Mucosa of gallbladder (tissue), 1 donor: ENCODE measurements at places on chromosomes 11 and 22.
A peak's percentile ranks its signal among the peaks of the same experiment; 100 is the strongest.

DNA sequence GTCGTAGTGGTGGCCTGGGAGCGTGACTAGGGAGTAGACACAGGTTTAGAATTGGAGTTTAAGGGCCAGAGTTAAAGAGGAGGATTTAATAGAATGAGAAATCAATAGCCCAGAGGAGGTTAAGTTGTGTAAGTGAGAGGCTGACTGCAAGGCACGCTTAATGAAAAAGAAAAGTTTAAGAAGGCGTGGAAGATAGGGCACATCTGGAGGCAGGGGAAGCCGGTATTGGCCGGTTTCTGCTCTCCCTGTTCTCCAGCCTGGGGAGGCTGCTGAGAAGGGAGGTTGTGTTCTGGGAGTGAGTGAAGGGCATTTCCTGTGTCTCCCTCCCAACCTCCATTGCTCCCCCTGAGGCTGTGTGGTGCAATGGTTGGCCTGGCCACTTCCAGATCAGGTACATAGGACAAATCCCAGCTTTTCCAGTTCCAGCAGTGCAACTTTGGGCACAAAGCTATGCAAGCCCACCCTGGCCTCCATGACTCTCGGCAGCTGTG lies 6.3 kb downstream of the GRIK4 start:
- no peak for DNase-seq

DNA sequence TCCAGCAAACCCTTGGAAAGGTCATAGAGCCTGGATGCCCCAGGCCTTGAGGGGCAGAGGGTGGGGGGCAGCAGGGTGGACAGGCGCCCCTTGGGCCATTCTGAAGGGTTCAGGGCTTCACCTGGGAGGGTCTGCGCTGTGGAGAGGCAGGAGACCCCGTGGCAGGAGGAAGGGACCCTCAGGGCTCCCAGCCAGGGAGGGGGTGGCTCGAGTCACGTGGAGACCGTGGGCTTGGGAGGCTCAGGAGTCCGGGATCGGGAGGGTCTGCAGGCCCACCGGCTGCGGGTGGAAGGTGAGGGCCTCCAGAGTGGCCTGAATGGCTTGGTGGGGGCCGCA lies 48.5 kb upstream of the A4GALT start:
- no peak for DNase-seq

DNA sequence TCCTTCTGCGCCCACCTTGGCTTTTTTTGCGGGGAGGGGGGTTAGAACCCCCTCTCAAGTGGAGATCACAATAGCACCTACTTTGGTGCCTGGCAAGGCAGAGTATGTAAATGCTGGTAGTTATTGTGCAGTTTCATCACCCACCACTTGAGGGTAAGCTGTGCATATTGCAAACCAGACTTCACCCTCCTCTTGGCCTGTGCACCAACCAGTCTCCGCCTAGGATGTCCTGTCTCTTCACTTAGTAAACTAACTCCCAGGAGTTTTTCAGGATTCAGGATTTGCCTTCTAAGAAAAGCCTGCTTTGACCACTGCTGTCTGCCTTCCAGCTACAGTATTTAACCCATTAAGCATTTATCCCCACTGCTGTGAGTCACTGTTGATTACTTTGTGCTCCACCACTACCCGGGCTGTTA lies 2.0 kb upstream of the UBXN1 start:
- peak; percentile 62 for DNase-seq

DNA sequence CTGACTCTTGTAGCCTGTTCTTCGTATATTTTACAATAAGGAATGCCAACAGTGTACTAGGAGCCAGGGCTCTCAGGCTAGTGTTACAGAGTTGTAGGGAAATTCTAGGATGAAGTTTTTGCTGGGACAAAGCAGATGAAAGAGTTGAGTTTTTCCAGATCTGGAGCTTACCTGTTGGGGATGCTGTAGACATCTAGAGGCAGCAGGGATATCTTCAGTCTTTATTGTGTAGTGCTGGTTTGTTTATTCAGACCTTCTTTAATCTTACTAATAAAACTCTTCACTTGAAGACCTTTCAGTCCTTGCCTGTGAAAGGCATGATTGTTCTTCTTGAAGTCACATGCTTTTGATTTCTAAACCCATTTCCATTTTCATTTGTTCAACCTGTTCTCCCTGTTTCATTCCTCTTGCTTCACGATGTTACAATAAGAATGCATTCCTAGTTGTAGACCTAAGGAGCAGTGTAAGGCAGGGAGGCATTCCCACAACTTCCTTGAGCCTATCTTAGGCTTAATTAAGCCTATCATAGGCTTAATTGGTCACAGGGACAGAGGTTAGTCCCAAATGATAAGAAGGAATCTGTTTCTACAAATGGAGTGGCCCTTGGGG lies 7.9 kb upstream of the SLC37A2 start:
- no peak for DNase-seq

GRCh38 chr11:48078689-48079088 lies 98.3 kb downstream of the PTPRJ start:
- no peak for DNase-seq

DNA sequence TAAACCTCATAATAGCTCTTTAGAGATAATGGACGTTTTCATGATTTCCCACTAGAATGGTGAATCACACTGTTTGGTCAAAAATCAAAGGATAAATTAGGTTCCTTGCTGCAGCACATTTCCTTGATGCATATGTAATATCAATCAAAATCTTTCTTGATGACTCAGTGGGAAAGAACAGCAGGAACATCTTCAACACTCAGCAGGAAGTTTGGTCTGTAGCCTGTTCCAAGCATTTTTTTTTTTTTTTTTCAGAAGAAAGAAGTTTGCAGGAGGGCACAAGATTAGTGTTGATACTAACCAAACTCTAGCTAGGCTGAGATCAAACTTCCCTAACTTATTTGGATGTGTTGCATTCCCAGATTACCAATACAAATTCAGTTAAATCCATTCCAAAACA lies 1529.8 kb downstream of the FAM181B start:
- DNase-seq: no peak

DNA sequence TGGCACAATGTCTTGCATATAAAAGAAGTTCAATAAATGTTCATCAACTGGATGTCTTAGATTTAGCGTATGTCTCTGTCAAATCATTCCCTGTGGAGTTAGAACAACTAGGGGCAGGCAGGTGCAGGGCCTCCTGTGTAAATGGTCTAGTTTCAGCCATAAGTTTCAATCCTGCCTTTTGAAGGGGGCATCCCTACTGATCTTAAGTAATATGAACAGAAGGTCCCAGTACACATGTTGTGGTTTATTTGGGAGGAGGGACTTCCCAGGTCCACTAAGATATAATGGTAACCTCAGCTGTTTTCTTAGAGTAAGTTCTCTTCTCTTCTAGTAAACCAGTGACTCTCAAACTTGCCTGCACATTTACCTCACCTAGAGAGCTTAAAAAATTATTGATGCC lies 19.8 kb downstream of the TTC12 start:
- no peak for DNase-seq

DNA sequence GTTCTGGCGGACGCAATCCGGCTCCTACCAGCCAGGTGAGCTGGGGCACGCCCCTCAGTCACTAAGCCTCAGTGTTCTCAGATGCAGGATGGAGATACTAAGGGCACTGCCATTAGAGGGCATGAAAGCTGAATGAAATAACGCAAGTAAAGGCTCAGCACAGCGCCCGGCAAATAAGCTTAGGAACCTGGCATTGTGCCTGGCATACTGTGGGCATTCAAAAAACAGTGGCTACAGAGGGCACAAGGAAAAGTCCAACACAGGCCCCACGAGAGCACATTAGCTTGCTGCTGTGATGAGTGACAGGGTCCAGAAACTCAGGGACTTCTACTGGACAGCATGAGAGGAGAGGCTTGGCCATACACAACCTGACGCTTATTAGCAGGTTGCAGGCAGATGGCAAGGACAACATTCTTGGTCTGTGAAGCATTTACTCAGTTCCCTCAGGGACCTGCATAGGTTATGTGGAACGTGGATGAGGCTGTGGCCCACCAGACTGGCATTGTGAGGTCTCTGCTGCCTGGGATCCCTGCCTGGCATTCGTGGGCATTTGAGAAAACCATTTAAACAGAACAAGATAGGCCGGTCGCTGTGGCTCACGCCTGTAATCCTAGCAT lies 12.2 kb downstream of the TXN2 start:
- peak; percentile 41 for DNase-seq

- DNase-seq: no peak
These were observed 46.7 kb downstream of the CD44 start for GRCh38 chr11:35185696-35186095.

DNA sequence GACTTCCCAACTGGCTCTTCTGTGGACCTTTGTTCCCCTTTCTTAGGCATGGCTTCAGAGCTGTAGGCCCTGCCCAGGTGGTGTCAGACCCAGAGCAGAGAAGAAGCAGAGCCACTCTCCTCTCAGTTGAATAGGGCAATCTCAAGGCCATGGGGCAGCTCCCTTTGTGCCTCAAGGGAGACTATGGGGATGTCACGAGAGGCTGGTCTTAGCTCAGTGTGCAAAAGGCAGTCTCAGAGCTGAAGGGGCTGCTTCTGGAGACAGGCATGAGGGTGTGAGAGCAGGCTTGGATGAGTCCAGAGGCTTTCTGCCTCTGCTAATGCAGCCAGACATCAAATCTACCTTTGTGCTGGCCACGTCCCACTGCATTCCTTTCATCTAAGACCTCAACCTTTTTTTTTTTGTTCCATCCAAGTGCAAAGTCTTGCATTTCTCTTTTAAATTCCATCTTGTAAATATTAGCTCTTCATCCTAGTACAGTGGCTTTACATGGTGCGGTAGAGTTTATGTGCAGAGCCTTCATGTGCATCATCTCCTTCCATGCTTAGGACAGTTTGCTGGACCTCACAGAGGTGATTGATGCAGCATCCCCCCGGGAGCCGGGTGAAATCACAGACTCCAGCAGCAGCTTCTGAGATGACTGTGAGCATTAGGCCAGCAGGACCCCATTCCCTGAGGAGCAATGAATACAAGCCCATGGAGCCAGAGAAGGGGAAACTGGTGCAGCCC lies 34.2 kb upstream of the FCHSD2 start:
- DNase-seq: no peak

DNA sequence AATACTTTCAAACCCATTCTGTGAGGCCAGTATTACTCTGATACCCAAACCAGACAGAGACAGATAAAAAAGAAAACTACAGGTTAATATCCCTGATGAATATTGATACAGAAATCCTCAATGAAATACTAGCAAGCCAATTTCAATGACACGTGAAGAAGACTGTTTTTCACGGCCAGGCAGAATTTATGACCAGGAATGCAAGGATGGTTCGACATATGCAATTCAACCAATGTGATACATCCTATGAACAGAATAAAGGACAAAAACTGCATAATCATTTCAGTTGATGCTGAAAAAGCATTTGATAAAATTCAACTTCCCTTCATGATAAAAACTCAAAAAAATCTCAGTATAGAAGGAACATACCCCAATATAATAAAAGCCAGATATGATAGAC lies 44.5 kb downstream of the SLC22A24 start:
- DNase-seq: no peak

DNA sequence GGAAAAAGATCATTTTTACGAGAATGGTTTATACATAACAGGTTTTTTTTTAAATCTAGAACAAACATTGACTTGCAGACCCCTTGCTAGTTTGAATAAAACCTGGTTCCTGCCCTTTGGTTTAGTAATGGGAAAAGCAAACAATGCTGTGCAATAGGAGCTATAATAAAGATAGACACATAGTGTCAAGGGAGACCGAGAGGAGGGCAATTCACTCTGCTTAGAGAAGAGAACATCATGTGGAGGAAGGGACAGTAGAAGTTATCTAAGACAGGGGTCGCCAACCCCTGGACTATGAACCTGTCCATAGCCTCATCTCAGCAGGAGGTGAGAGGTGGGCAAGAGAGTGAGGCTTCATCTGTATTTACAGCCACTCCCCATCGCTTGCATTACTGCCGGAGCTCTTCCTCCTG lies 7.0 kb upstream of the RDX start:
- no peak for DNase-seq

DNA sequence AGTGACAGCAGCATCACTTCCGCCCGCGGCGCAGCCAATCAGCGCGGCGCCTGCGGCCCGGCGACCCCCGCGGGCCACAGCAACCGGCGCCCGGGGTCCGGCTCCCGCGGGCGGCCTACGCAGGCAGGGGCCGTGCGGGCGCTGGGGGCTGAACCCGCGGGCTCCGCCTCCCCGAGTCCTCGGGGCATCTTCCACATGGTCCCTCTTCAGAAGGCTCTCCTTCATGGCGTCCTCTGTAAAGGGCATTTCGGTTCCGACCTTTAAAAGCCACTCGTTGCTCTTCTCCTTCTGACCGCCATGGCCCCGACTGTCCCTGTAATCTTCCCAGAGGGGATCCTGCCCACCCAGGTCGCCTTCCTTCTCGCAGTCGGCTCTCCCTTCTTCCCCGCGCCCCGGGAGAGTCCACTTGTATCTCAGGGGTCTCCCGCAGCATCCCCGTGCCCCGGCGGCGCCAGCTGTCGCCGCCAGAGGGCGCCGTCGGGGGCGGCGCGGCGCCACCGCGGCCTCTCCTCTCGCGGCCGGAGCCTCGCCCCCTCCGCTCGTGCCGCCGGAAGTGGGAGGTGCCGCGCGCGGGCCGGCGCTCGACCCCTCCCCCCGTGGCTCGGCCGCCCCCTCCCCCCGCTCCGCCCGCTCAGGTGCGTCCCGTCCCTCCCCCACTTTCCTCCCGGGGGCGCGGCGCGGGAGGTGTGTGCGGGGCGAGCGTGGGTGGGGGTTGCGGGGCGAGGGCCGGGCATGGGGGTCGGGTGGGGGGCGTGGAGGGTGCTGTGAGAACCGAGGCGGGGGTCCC lies at the start of gene RNF214:
TSS of gene RNF214 (plus strand) at position 580 of the 787 bp plus-strand sequence. CDS start 1,602 bp downstream, outside the sequence.
- peak; percentile 73 for DNase-seq

DNA sequence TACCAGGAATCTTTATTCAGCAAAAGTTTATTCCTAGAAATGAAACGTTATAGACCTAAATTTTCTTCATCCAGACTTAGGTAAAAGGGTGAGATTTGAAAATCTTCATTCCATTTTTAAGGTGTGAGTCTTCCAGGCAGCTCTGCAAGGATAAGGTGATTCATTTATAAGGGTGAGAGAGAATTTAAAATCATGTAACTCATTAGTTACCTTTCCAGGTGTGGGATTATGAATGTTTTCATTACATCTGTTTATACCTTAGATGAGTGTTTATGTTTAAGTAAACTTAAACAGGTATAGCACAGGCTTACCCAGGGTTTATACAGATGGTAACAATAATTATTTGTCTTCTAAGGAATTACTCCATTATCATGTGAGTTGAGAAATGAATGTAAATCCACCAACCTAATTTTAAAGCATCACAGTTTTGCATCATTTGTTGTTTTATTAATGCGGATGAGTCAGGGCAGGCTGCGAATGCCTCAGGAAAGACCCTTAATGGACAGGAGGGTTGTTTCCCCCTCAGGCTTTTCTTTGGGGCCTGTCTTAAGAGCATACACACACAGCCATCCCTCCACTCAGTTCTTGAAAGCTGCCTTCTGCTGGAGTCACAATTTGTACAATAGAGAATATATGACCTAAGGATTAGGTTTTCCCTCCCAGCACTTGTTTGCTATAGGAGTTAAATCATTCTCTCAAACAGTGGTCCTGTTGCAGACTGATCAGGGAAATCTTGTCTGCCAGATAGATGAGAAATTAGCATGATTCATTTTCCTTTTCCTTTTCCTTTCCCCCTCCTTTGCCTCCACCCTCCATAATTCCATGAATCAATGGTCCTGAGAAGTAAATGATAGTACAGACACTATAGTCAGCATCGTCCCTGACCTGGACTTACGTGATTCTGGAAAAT lies 3.0 kb downstream of the PRSS23 start:
- DNase-seq: no peak

GRCh38 chr11:134228625-134229024 lies 4.2 kb downstream of the VPS26B start:
- DNase-seq: no peak
